A549 treated with Hydrocortisone at 1 μM for 4 hours (cell line): ENCODE measurements at places on chromosomes 1 and 21. TPM values are rescaled to one million over a fixed set of nuclear protein-coding genes. Genes with fewer than 3 reads are reported as not detected.

The AGT gene
- 0.05 to 0.24 TPM (median 0.13 TPM) in 5 replicates for total RNA-seq

The KCNT2 gene
- total RNA-seq: 0.02 to 0.07 TPM (median 0.05 TPM) in 4 of 5 replicates, not detected in the other

The ARMH1 gene
- 0.55 to 1.1 TPM (median 0.92 TPM) in 5 replicates for total RNA-seq

The CORT gene
- total RNA-seq: 0.13 to 0.38 TPM (median 0.24 TPM) in 5 replicates

The RIPPLY3 gene
- total RNA-seq: 0.38 to 0.59 TPM (median 0.59 TPM) in 5 replicates

The SLC19A1 gene
- 15.7 to 20.4 TPM (median 18.6 TPM) in 5 replicates for total RNA-seq

The COL8A2 gene
- total RNA-seq: 0.09 to 0.14 TPM (median 0.12 TPM) in 5 replicates
